ENCODE measurements at places on chromosomes 7 and 10.

GRCh38 chr10:45006276-45007030 is 5.7 kb downstream of the ZNF22 start:
- DNase-seq, result no peak

- no peak for DNase-seq
Observed at GRCh38 chr7:43562383-43562782, 20.5 kb upstream of the STK17A start.

- no peak for DNase-seq
Observed at GRCh38 chr10:114545071-114545470, 113.0 kb downstream of the ABLIM1 start.

DNA sequence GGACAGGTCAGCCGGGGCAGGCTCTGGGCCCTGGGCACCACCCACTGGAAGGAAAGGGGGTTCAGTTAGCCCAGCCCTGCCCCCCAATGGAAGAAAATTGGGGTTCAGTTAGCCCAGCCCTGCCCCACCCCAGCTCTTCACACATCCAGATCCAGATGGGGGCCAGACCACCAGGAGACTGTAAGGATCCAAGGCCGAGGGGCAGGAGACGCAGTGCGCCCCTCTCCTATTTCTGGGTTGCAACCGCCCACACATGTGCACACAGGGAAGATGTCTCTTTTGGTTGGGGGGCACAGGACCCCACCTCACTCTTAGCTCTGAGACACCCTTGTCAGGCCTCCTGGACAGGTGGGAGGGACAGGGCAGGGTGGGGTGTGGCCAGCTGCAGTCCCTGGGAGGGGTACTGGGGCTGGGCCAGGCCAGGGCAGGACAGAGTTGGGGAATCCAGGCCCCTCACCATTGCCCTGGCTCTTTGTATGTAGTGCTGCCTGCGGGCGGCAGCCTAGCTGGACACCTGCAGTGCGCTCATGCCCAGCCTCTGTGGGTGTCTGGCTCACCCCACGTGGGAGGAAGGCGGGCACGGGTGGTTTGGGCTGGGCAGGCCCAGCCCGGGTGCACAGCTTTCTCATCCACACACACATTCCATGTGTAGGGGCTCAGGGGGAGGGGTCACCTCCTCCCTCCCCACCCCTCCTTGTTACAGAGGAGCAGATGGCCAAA is 141.2 kb downstream of the LHPP start:
- no peak for DNase-seq

DNA sequence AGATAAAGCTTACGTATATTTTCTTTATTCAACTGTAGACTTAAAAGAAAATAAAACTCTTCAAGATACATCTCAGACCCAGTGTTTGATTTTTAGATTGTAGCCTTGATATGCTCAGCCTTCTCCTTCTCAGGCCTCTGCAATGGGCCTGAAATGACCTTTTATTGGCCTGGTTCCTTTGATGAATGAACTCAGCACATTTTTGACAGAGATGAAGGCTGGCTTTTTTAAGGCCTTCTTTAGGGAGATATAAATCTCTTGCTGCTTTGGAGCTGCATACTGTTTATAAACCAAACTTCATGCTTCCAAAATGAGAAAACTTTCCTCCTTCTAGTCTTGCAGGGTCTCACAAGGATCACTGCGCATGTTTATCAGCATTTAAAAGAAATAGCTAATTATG is 1049.8 kb downstream of the LRMDA start:
- no peak for DNase-seq

DNA sequence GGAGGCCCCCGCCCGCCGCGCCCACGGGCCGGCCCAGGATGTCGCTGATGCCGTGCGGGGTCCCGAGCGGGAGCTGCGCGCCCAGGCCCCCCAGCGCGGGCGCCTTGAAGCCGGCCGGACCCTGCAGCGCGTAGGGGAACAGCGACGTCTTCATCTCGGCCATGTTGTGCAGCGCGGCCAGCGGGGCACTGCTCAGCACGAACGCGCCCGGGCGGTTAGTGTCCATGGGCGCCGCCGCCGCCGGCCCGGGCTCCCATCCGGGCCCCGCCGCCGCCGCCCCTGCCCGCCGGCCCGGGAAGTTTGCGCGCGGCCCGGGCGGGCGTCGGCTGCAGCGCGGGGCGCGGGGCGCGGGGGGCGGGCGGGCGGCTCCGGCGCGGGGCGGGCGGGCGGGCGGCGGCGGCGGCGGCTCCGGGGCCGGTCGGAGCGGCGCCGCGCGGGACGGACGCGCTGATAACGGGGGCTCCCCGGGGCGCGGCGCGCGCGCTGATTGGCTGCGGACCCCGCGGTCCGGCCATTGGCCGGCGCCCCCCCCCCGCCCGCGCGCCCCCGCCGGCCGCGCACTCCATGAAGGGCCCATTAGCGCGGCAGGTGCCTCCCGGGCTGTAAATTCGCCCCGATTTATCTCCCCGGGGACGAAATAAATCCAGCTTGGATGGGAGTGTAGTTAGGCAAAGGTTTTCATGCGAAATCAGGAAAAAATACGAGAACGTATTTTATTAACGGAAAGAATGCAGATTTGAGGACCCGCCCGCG is at the start of gene NKX6-2:
TSS of gene NKX6-2 (minus strand) at position 425 of the 753 bp plus-strand sequence. CDS start at position 226, 199 bp downstream.
- no peak for DNase-seq

- no peak for DNase-seq
Observed at GRCh38 chr10:9510626-9511025, 1456.1 kb downstream of the GATA3 start.

GRCh38 chr10:110804376-110804775 is 67.4 kb upstream of the PDCD4 start:
- no peak for DNase-seq

- DNase-seq, result no peak
Observed at GRCh38 chr10:17041626-17042520, 87.7 kb downstream of the CUBN start.

GRCh38 chr10:61847640-61848039 is 53.9 kb upstream of the ARID5B start:
- DNase-seq, result no peak

DNA sequence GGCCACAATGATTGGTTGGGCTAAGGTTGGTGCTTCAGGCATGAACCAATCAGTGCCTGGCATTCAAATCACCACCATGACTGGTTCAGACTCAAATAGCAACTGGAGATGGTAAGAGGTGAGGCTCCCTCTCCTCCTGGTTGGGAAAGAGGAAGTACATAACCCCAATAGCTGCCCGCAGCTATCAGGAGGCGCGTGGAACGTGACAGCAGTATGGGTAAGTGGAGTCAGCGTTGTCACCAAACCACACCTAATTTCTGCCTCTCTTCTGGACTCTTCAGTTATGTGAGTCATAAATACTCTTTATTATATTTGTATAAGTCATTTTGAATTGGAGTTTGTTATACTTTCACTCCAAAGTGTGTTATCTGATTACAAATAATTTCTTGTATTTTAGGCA is 17.9 kb upstream of the ITGA8 start:
- no peak for DNase-seq

DNA sequence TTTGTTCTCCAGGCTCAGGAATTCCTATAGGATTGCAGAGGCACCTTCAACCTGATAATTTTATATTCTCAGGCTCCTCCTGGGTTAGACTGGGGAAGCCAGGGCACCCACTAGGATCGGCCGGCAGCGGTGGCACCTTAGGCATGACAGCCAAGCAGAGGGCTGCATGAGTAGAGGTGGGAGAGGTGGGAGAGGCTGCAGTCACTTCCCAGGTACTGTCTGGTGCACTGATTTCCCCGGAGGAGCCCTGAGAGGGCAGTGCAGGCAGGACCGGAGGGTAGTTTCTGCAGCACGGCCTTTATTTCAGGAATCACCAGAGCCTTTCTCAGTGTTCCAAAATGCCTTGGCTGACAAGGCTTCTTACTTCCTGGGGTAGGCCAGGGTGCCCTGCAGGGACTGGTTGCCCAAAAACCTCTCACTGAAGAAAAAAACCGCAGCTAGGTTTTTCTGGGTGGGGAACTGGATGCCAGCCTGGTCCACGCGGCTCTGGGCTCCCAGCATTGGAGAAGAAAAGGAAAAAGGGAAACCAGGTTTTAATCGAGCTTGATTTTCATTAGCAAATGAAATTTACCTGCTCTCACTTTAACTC is 3.6 kb upstream of the HOXA13 start:
- no peak for DNase-seq

GRCh38 chr7:23347682-23348180 is 48.6 kb downstream of the MALSU1 start:
- DNase-seq, result no peak

GRCh38 chr7:150586785-150587152 is 19.6 kb downstream of the GIMAP4 start:
- DNase-seq, result no peak

- DNase-seq, result no peak
Observed at GRCh38 chr10:29841724-29842649, 207.2 kb upstream of the SVIL start.

DNA sequence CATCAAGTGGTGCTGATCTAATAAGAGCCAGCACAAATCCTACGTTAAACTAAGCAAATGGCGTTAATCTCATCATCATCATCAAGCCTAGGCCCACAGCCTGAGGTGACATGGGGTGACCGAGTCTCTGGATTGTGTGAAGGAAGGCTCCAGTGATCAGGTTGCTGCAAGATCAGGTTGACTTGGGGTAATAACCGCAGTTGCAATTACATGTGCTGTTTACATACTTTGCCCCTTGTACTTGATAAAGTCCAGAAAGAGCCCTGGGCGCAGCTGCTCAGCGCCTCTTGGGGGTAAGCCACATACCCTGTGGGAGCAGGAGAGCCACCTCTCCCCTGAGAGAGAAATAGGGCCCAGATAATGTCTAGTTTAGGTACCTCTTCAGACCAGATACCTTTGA is 228.1 kb downstream of the WDR11 start:
- DNase-seq, result no peak

DNA sequence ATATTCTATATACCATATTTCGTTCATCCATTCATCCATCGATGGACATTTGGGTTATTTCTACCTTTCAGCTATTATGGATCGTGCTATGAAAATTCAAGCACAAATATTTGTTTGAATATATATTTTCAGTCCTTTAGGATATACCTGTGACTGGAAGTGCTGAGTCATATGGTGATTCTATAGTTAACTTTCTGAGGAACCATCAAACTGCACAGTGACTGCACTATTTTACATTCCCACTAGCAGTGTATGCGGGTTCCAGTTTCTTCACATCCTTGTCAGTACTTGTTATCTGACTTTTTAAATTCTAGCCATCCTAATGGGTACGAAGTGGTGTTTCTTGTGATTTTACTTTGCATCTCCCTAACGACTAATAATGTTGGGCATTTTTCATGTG is 104.0 kb downstream of the MAPK8 start:
- no peak for DNase-seq

DNA sequence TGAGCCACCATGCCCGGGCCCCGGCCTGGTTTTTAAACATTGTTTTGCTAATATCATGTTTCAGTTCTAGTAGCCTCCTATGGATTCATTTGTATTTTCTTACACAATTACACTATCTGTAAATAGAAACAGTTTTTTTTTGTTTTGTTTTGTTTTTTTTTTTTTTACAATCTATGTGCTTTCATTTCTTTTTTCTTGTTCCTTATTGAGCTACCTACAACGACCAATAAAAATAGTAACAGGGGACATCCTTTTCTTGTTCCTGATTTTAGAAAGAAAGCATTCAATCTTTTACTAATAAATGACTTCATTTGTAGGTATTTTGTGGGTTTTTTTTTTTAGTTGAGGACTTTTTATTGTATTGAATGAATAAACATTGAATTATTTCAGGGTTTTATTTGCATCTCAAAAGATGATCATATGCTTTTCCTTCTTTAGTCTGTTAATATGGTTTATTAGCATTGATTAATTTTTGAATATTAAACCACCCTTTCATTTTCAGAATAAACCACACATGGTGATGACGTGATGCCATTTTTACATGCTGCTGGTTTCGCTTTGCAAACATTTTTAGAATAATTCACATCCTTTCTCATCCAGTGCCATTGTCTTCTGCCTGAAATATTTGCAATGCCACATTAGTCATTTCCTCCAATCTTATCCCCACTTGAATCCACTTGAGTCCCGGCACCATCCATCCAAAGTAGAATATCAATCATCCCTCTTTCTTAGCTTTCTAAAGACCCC is 18.1 kb upstream of the AKR1E2 start:
- DNase-seq, result no peak

DNA sequence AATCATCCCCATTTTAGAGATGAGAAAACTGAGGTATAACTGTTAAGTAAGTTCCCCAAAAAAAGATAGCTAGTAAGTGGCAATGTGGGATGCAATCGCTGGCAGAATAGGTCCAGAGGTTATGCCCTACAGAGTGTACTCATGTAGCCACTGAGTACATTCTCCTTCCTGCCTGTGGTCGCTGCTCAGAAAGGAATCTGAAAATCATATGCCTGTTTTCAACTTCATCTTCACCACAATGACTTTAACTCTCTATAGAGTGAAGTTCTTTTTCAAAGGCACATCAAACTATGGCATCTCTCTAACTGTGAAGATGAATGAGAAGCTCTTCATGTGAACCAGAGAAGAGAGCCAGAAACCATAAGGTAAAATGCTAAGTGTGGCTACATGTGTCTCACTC is 162.2 kb upstream of the SLC25A13 start:
- DNase-seq, result no peak

GRCh38 chr7:92799446-92800211 is 36.7 kb downstream of the CDK6 start:
- DNase-seq, result no peak

DNA sequence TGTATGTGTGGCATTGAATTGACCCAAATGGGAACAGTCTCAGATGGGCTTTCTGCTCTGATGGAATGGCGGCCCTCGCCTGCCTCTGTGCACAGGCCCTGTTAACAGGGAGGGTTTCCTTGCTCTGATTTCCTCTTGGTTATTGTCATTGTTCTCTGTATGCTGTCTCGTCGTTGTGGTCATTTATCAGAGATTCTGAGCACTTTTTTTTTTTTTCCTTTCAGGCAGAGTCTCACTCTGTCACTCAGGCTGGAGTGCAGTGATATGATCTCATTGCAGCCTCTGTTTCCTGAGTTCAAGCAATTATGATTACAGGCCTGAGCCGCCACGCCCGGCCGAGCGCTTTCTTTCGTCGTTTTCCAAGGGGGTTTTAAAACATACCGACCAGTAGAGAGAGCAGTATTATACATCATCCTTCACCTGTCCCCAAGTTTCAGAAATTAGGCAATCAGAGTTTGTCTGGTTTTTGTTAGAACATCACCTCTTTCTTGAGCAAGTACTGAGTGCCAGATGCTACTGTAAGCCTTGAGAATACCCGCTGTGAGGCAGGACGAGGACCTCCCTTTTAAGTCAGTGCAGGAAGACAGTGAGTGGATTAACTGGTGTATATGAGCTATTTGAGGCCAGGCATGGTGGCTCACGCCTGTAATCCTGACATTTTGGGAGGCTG is 6.5 kb downstream of the CHST12 start:
- DNase-seq, result no peak

DNA sequence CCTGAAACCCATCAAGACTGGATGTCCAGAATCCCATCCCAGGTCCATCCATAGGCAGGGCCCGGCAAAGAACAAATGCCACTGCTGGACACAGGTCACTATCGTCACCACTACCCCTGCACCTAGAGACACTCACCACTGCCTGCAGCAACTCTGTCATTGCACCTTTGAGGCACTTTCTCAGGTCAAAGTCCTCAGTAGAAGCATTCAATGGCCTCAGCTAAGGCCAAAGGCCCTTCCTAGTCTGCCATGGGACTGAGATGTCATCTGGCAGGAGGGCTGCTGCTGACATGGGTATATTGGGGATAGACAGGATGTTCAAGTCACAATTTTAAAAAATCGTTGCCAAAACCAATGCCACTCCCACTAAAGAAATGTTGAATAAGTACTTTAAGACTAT is 58.7 kb downstream of the GPAM start:
- no peak for DNase-seq

GRCh38 chr7:2076649-2077064 is 156.1 kb downstream of the MAD1L1 start:
- no peak for DNase-seq

GRCh38 chr10:118977835-118978234 is 51.7 kb upstream of the NANOS1 start:
- no peak for DNase-seq
